ENCODE measurements at places on chromosomes 2 and 18. TPM values are rescaled to one million over a fixed set of nuclear protein-coding genes. Genes with fewer than 3 reads are reported as not detected.

CNGA3 gene
- not detected for total RNA-seq

TUBA3D gene
- total RNA-seq: not detected

CAPN14 gene
- total RNA-seq: 0.23 TPM

GAREM2 gene
- total RNA-seq: 15.6 TPM

FSHR gene
- total RNA-seq: 1.0 TPM

SERPINB12 gene
- total RNA-seq: not detected

- no peak for DNase-seq
Observed at GRCh38 chr2:18842836-18843235, 253.5 kb upstream of the NT5C1B start.

DNA sequence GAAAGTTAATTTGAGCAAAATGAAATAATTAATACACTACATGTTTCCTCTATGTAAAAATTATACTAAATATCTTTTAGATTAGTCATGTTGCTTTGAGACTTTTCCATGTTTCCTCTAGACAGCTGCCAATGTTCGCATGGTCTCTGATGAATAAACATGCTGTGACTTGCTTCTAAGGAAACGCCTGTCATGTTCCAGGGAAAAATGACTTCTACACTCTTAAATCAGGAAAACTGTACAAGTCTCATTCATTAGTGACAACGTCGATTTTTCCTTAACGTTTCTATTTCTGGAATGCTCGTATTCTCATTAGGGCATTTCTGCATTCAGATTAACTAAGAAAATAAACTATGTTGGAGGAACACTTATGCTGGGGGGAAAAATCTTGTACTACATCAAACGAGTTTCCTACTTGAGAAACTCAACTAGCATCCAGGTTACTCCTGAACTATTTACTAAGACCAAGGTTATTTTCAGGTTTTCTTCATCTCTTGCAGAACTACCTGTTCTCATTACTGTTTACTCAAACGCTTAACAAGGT is 1.6 kb downstream of the COBLL1 start:
- DNase-seq: no peak

DNA sequence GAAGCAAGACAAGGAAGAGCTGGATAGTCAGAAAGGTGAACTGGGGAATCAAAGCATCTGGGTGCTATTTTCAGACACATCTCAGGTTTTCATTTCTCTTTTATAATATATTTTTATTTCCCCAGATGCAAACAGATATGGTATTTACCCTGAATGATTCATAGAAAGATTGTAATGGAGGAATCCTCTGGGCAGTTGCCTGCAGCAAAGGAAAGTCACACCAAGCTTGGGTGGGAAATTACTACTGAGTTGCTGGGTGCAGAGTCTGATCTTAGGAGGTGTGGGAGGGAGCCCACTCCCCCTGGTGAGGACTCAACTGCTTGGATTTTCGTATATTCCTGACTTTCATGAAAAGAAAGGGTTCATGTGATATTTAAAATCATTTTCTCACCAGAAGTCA is 2.1 kb downstream of the EFR3B start:
- no peak for DNase-seq

DNA sequence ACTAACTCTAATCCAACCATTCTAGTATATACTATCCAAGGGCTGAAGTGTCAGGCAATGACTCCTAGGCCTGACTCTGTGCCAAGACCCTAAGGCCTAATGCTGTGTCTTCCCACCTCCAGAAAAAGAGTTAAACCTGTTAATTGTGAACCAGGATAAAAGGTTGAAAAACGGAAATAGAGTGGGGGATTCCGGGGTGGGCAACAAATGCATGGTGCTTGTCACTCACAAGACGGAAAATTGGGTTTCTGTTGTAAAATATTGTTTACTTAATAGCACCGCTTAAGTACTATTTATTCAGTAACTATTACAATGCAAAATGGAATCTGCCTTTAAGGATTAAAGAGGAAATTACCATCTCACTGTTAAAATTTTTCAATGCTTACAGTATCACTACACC is 3.2 kb downstream of the STK17B start:
- no peak for DNase-seq

DNA sequence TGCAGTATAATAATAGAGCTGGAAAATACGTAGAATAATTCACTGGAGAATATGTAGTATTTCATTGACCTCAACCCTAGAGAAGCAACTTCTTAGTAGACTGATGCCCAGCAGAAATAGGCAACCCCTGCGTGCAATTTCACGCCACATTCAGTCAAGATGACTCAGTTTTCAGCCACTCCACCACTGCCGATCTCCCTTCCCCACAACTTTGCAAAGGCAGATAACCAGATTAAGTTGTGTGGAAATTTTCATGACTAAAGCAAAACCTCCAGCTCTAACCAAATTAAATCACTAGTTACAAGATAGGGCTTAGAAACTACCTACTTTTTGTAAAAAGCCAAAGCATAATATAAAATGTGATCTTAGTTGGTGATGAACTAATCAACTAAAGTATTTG is 63.3 kb upstream of the STK17B start:
- no peak for DNase-seq

DNA sequence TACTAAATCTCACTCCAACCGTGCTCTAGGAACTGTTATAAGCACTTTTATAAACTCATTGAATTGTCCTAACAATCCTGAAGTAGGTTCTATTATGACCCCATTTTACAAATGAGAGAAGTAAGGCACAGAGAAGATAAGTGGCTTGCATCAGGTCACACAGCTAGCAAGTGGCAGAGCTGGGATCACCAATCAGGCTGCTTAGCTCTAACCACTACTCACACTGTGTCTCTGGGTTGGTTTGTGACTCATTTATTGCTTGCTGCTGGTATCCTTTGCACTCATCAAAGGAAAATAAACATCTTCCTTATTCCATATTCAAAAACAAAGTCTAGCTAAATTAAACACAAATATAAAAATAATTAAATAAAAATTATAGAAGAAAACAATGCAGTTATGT is 42.5 kb upstream of the IL1R2 start:
- no peak for DNase-seq

GRCh38 chr2:241149675-241149924 is 328 bp upstream of the PASK start:
- no peak for DNase-seq

GRCh38 chr18:41096504-41096903 is 858.5 kb upstream of the PIK3C3 start:
- no peak for DNase-seq

DNA sequence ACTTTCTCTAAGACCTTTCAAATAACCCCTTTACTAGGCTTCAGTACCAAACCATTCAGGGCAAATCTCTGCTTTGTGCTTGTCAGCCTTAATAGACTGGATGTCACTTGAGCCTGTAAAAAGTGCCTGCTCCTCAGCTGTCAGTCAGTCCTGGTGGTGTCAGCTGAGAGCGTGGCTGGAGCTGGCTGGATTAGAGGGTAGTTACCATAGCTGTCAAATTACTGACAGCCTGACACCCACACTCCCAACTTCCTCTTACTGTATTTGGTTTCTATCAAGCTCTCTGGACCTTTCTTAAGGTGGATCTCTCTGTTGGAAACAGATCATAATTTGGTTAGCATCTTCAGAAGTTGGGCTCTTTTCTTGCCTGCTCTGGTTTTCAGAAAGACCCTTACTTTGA is 371.4 kb upstream of the ATP5MC3 start:
- no peak for DNase-seq

DNA sequence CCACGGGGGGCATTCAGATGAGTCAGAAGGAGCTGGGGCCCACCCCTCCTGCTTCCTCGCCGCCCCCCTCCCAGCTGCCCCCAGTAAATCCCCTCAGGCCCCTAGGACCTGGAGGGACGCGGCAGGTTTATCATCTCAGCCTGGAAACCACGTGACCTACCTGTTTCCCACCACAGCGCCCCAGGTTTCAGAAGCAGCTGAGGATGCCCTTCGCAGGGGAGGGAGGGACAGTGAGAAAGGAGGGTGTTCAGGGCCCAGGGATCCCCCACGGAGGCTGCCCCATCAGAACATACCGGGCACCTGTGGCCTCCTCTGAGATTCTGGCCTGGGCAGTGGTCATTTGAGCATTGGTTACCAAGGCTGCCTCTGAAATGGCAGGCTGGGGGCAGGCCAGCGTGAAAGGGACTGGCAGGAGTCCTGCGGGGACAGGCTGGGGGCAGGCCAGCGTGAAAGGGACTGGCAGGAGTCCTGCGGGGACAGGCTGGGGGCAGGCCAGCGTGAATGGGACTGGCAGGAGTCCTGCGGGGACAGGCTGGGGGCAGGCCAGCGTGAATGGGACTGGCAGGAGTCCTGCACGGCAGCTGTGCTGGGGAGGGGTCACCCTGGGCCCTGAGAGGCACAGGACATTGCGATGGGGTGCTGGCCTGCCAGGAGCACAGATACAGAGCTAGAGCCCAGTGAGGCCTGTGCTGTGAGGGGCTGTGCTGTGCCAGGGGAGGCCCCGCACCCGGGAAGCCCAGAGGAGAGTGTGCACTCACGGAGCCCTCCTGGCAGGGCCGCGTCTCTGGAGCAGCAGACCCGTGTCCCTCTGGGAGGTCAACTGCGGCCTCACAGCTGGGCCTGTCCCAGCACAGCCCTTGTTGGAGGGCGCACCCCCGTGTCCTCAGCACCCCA is 1.6 kb downstream of the NEU4 start:
- no peak for DNase-seq

DNA sequence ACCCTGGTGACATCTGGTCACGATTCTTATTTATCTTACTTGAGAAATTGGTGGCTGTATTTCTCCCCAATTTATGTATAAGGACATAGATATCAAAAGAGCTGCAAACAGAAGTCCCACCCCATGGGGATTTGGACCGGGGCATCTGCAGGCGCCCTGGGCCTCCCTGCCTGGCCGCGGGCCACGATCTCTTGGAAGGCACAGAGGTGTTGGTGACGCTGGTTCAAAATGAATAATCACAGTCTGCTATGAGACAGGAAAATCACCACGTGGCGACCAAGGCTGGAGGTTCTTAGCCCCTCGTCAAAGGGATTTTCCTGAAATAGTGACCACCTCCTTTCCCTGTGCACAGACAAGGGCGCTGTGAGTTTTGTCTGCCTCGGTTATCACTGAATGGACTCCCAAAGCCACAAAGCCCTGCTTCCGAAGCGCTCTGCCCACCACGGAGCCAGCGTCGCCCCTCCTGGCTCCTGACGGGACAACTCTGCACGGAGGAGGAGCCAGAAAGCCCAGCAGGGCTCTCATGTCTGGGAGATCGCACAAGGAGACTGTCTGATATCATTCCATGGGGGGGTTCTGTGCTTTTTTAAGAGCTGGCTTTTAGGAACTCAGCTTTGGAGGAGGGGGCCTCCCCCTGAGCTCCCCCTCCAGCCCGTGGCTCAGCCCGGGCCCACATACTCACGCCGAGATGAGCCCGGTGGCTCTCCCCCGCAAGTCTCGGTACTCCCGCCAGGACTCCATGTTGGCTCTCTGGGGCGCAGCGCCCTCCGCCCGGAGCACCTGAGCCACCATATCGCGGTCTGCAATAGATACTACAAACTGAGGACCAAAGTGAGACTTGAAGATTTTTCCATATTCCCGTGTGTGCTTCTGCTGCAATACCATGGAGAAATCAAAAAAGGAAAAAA is 14.6 kb downstream of the CYP27C1 start:
- DNase-seq: no peak

DNA sequence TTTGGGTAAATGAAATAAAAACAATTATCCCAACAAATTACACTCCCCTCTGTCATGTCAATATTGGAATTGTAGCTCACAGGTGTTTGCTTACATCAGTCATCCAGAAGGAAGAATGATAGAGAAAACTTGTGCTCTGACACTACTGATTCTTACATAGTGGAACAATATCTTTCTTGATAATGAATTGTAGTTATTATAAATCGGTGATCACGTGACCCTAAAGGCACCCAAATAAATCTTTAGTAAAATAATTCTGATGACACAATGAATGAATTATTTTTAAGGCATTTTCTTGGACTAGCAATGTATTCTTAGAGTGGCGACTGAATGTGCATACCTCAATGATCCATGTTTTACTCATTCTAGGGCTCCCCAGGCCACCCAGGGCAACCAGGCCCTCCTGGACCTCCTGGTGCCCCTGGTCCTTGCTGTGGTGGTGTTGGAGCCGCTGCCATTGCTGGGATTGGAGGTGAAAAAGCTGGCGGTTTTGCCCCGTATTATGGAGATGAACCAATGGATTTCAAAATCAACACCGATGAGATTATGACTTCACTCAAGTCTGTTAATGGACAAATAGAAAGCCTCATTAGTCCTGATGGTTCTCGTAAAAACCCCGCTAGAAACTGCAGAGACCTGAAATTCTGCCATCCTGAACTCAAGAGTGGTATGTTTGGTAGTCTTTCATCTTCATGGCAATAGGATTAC is 34.5 kb downstream of the COL3A1 start:
- no peak for DNase-seq

- DNase-seq: no peak
Observed at GRCh38 chr2:27296481-27296880, 11.8 kb downstream of the UCN start.

DNA sequence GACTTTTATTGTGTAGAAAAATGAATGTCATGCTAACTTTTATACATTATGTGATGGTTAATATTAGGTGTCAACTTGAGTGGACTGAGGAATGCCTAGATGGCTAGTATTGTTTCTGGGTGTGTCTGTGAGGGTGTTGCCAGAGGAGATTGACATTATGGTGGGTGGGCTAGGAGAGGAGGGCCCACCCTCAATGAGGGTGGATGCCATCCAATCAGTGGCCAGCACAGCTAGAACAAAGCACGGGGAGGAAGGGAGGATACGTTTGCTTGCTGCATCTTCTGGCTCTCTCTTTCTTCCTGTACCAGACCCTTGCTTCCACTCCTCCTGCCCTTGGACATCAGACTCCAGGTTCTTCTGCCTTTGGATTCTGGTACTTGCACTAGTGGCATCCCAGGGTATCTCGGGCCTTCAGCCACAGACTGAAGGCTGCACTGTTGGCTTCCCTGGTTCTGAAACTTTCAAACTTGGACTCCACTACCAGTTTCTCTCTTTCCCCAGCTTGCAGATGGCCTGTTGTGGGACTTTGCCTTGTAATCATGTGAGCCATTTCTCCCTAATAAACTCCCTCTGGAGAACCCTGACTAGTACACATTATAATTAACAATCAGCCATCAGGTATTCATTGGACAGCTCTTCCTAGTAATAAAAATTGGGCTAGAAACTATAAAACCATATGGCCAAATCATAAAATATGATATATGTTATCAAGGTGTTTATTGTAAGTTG is 31.7 kb upstream of the ZCCHC2 start:
- no peak for DNase-seq

- DNase-seq: no peak
Observed at GRCh38 chr2:190879474-190880377, 895 bp upstream of the GLS start.

- DNase-seq: no peak
Observed at GRCh38 chr18:50014606-50015005, 180.3 kb downstream of the MYO5B start.

DNA sequence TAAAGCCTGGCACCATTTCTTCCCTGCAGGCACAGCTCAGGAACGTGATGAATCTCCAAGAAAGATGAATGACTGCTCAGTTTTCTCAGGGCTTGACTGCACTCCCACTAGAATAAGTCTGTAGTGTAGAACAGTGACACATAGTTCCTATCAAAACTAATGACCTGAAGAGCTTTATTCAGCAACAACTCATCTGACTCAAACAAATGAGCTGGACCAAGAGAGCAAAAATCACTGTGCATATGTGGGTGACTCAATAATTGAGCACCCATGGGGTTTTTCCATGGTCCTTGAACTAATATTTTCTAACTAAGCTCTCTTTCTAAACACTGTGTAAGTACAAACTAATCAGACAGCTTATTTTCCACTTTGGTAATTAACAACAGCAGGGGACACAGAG is 61.1 kb upstream of the XDH start:
- no peak for DNase-seq

Data from Caco-2 (cell line).